ENCODE measurements at places on chromosomes 5 and 9.

GRCh38 chr5:73380710-73381589 lies 67.6 kb downstream of the FOXD1 start:
- DNase-seq: no peak

GRCh38 chr5:64834611-64835010 lies 65.9 kb downstream of the CWC27 start:
- DNase-seq: no peak

DNA sequence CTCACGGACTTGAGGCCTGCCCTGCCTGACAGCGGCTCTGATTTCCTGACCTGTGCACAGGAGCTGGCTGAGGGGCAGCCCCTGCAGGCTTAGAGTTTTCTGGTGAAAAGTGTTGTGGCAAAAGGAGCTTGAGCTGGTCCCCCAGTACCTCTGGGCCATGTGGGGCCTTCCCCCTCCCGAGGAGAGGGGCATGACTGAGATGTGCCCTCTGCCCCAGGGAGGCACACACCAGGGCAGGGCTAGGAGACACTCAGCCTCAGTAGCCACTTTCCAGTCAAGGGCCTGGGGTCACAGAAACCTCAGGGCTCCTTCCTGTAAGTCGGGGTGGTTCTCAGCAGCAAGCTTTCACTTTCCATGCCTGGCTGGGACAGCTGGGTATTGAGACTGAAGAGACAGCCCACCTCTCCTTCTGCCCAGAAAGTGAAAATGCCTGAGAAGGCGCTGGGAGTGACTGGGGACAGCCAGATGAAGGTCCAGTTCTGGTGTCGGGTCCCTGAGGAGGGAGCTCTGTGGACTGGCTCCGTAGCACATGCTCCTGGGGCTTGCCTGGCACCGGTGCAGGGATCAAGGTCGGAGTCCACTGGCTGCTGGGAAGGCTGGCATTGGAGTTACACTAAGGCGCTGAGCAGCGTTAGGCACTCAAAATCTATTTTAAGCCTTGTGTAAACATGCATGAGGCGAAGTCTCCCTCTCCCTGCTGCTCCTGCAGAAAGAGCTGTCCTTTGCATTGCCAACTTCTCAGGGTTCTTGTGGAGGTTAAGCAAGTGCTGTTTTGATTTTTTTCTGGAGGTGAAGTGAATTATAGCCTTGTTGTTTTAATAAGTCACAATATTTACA lies 394.9 kb downstream of the GADD45G start:
- DNase-seq: peak; percentile 25

- DNase-seq: no peak
Observed at GRCh38 chr5:36418152-36418979, 116.7 kb upstream of the RANBP3L start.

DNA sequence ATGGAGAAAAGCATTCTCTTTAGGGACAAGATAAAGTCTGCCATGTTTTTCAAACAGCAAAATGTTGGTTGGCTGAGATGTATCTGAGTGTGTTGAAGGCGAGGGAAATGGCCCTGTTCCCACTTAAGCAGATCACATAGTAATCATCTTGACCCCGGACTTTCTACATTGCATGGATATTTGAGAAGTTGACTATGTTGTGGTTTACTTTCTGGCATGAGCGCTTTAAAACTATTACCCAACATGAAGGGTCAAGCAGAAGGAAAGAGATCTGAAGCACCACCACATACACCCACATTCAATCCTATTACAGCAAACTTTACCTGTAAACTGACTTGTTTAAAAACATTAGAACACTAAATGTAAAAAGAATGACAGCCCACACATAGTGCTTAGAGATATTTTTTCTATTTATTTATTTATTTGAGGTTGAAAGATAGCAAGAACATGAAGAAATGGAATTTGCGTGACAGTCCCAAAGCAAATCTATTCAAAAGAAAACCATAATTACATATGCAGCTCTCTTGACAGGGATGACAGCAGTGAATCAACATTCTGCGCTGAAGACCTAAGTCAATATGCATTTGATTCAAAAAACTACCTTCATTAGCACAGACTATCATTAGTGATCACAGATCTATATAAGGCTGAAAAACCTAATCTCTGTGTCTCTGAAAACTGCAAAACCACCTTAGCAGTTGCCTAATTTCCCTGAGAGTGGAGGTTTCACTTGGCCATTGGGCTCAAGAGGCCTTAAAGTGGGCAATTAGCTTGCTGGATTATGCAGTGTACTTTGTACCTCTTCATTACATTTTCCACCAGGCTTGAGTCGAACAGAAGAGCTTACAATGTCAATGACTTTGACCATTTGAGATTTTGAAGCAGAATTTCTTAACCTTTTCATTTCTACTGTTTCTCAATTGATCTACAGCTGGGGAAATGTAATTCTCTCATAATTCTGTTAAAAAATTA lies 195.0 kb downstream of the PDE4D start:
- DNase-seq: no peak

DNA sequence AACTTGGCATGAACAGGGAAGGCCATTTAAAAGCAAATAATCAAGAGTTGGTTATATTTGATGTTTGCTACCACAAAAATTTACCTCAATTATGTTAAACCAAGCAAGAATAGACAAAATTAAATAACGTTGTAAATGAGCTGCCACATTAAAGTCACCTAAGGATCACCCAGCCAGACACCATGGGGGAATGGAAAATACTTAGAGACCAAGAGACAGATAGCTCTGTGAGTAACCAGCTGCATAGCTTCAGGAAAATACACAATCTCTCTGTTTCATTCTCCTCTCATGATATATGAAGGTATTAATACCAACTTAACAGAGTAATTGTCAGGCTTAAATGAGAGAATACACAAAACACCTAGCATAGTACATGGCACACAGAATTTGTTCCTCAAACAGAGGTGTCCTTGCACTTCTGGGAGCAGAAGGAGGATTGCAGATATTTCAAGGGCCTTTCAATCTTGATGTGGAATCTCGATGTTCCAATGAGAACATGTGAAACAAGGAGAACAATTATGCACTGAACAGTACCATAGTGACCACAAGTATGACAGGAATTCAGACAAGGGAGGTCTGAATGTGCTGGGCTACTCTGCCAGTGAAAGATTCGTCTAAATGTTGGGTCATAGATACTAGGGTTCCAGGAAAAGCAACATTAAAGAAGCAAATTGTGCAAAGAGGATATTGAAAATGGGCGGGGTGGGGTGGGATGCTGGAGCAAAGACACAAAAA lies 18.6 kb downstream of the JAKMIP2 start:
- no peak for DNase-seq

GRCh38 chr9:4739587-4740387 lies 1.2 kb downstream of the AK3 start:
- no peak for DNase-seq

- no peak for DNase-seq
Observed at GRCh38 chr9:104232781-104233341, 138.8 kb downstream of the SMC2 start.

DNA sequence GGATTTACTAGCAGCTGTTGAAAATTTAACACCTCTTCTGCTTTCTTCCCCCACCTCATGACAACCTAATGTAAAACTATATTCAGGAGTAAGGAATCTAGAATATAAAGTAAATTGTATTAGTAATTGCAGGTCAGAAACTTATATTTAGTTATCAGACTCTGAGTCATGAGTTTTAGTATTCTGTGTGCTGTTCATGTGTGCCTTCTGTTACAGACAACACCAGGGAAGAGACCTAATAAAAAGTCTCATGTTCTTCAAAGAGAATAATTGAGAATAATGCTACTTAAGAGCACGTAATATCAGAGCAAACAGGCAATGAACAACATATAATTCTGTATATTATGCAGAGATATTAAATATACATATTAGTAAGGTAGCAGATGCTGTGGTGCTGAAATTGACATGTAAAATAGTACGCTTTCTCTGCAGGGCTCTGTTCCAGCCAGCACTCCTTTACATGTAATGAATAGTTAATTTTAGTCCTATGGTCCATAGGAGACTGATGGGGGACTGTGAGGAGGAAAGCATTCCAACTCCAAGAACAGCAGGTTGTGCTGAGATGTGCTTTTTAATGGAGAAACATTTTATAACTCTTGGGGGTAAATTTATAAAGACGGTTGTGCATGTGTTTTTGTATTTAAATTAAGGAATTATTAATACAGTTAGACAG lies 106.4 kb downstream of the ZSWIM6 start:
- no peak for DNase-seq

- DNase-seq: no peak
Observed at GRCh38 chr9:125330587-125330986, 69.0 kb downstream of the GAPVD1 start.

- no peak for DNase-seq
Observed at GRCh38 chr5:72280581-72281069, 39.4 kb downstream of the MRPS27 start.

GRCh38 chr9:16445141-16445920 lies 425.1 kb downstream of the BNC2 start:
- no peak for DNase-seq

GRCh38 chr5:173574983-173575382 lies 41.5 kb downstream of the BOD1 start:
- DNase-seq: no peak

DNA sequence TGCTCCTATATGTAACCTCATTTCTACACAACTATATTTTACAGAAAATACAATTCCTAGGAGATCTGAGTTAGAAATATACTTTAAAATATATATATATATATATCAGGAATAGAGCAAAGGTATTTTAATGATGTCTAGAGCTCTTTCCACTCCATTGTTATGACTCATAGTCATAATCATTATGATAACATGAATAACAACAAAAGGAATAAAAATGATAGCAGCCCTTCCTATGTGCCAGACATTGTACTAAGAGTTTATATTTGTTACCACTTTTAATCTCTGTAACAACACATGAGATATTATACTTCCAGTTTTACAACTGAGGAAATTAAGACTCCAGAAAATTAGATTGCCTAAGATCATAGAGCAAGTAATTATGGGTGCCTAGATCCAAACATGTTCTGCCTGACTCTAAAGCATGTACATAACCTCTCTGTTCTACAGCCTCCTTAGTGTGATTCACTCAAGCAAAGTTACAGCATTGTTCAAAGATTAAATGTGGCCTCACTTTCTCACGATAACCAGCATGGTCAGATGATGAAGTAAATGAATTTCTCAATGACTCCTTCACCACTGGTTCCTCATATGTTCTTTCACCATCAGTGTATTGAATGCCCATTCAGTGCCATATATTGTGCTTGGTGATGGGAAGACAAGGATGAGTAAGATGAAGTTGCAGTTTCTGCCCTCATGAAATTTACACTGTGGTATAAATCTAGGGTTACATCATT lies 452.1 kb downstream of the EFNA5 start:
- no peak for DNase-seq

- no peak for DNase-seq
Observed at GRCh38 chr5:15946026-15946425, 233.6 kb downstream of the MARCHF11 start.

GRCh38 chr9:8491563-8491962 lies 692.0 kb upstream of the DMAC1 start:
- DNase-seq: no peak

- no peak for DNase-seq
Observed at GRCh38 chr9:135736979-135737839, 35.2 kb downstream of the KCNT1 start.

DNA sequence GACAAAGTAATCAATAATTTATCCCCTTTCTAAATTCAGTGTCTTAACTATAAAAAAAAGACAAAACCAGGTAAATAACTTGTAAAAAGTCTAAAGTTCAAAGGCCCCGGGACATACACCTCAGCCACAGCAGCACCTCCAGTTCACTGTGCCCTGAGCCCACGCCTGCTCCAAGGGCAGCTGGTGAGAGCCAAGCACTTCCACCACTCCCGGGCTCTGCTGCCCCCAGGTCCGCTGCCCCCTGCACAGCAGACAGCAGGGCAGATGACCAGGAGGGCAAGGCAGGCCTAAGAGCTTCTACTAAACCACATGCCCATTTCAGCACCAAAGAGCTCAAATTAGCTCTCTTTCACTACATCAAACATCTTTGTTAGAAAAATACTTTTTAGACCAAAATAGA lies 91.9 kb downstream of the CAMSAP1 start:
- no peak for DNase-seq

GRCh38 chr5:141779503-141779973 lies 97.5 kb upstream of the ARAP3 start:
- no peak for DNase-seq

DNA sequence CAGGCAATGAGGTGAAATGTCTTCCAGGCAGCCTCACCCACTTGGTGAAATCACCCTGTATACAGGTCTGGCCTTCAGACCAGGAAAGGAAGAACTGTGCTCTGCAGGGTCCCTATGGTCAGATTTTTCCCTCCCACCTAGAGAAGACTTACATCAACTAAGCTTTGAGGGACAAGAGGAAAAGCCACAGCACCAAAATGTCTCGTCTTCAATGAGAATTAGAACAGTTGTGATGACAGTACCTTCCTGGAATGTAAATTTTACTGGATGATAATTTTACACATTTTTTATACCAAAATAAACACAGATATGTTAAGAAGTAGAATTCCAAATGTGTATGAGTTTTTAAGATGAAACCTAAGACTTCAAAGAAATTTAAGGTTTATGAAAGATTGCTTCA lies 283.9 kb downstream of the SPOCK1 start:
- DNase-seq: no peak

DNA sequence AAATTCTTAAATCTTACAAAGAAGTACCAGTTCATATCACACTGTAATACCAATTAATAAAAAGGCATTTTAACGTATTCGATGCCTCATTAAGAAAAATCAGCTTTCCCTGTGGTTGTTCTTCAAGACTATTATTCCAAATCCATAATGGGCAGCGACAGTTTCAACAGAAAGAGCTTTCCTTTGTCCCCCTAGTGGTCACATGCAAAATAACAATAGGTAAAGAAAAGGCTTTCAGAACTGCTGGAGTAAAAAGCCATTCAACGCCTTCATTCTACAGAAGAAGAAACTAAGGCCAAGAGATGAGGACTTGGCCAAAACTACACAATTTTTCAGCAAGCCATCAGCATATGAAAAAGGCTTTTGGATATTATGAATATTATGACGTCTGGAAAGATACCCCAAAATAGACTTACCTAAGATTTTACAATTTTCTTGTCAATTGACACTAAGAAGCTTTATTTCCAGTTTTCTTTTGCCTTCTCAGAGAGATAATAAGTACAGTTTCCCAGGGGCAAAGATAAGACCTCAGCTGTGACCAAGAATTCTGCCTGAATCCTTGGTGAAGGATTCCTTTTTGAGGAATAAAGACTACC lies 6.7 kb upstream of the CDH6 start:
- no peak for DNase-seq

GRCh38 chr5:53031695-53032096 lies 42.5 kb downstream of the ITGA2 start:
- DNase-seq: no peak
